ENCODE measurements at places on chromosomes 7 and 10. TPM values are rescaled to one million over a fixed set of nuclear protein-coding genes. Genes with fewer than 3 reads are reported as not detected.

OR9A2 gene
- not detected for total RNA-seq

SYT15 gene
- total RNA-seq, result not detected

SLC26A3 gene
- not detected for total RNA-seq

CTAGE4 gene
- 0.71 TPM for total RNA-seq

SMURF1 gene
- total RNA-seq, result 10.7 TPM

HOXA13 gene
- 18.8 TPM for total RNA-seq

CFAP70 gene
- total RNA-seq, result 0.29 TPM

AKR1C1 gene
- total RNA-seq, result 11.7 TPM

EIF5AL1 gene
- 0.53 TPM for total RNA-seq

FAM237B gene
- not detected for total RNA-seq

TFEC gene
- total RNA-seq, result not detected

RBP4 gene
- not detected for total RNA-seq
